ENCODE measurements at places on chromosomes 5 and 9. TPM values are rescaled to one million over a fixed set of nuclear protein-coding genes. Genes with fewer than 3 reads are reported as not detected.

DNA sequence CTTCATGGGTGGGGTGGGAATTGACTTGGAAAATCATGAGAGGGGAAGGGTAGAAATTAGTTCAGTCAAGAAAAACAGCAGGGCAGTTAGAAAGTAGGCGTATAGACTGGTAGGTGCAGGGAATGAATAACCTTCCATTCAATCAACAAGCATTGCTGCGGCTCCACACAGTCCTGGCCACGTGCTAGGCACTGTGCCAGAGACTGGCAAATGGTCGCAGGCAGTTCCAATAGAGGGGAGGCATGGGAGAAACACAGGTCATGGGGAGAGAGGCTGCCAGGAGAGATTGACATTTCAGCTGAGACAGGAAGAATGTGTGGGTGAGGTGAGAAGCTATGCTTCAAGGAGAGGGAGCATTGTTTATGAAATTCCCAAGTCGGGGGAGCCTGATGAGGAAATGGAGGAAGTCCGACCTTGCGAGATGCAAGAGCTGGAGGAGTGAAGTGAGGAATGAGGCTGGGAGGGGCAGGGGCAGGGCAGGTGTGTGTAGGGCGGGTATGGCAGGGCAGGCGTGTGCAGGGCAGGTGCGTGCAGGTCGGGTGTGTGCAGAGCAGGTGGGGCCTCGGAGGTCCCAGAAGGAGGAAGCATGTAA, 54.4 kb upstream of the PPARGC1B start:
- H3K4me1 ChIP-seq: no peaks in the 10 kb centered on the region
- no peak overlapping the region for H3K27ac ChIP-seq
- H3K4me3 ChIP-seq: no peak overlapping the region
- H3K36me3 ChIP-seq: no peaks in the 10 kb centered on the region
- H3K27me3 ChIP-seq: peaks cover 23% of the 10 kb centered on the region

The INSL6 gene
- not detected for total RNA-seq

DNA sequence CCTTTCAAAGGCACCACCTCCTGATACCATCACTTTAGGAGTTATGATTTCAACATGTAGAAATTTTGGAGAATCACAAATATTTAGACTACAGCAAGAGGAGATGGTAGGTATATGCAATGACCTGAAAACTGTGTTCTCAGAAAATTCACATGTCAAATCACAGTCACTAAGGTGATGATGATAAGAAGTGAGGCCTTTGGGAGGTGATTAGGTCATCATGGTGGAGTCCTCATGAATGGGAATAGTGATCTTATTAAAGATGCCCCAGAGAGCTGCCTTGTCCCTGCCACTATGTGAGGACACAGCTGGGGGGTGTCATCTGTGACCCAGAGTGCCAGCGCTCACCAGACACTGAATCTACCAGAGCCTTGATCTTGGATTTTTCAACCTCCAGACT, 513.5 kb upstream of the TUSC1 start:
- peaks cover 12% of the 10 kb centered on the region for H3K36me3 ChIP-seq
- no peak overlapping the region for H3K4me3 ChIP-seq
- no peaks in the 10 kb centered on the region for H3K4me1 ChIP-seq
- H3K27me3 ChIP-seq: no peaks in the 10 kb centered on the region
- no peak overlapping the region for H3K27ac ChIP-seq

- peaks cover 20% of the 10 kb centered on the region for H3K4me1 ChIP-seq
- H3K27me3 ChIP-seq: peaks cover 6% of the 10 kb centered on the region
- DNase-seq: no peak
- no peak overlapping the region for H3K27ac ChIP-seq
- no peaks in the 10 kb centered on the region for H3K36me3 ChIP-seq
These were observed 1.1 kb upstream of the IL13 start for GRCh38 chr5:132656774-132657355.

DNA sequence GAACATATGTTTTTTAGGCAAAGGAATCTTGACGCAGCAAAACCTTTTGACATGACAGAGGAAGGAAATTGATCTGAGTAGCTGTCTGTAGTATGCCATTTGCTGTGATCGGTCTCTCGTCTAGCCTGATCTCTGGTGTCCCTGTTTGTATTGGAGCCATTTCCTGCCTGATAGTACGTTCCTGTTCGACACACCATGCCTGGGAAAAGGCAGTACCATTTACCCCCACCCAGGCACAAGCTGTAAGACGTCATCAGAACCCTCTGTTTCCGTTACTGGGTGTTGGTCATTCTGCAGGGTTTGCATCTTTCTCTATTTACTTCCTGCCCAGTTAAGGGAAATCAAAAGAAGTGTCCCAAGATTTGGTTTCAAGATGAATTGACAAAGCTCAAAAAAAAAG, 129.7 kb downstream of the CEMIP2 start:
- DNase-seq: peak; percentile 76
- no peaks in the 10 kb centered on the region for H3K27me3 ChIP-seq
- H3K36me3 ChIP-seq: peaks cover 11% of the 10 kb centered on the region
- H3K27ac ChIP-seq: peak overlapping the region; percentile 88

GRCh38 chr9:73741316-73741715, 589.7 kb downstream of the ANXA1 start:
- H3K36me3 ChIP-seq: no peaks in the 10 kb centered on the region
- peaks cover 8% of the 10 kb centered on the region for H3K27me3 ChIP-seq
- no peak for DNase-seq
- no peak overlapping the region for H3K27ac ChIP-seq
- H3K4me1 ChIP-seq: no peaks in the 10 kb centered on the region
- H3K4me3 ChIP-seq: no peak overlapping the region

- DNase-seq: no peak
- H3K36me3 ChIP-seq: no peaks in the 10 kb centered on the region
- peaks cover 21% of the 10 kb centered on the region for H3K27me3 ChIP-seq
These were observed 3.1 kb downstream of the OLFM1 start for GRCh38 chr9:135090547-135090946.

GRCh38 chr5:138542180-138542955, 668 bp downstream of the ETF1 start:
- peak overlapping the region; percentile 99 for H3K4me3 ChIP-seq
- DNase-seq: no peak
- H3K27ac ChIP-seq: peak overlapping the region; percentile 100
- H3K27me3 ChIP-seq: no peaks in the 10 kb centered on the region
- peaks cover 55% of the 10 kb centered on the region for H3K4me1 ChIP-seq
- H3K36me3 ChIP-seq: peaks cover 23% of the 10 kb centered on the region

DNA sequence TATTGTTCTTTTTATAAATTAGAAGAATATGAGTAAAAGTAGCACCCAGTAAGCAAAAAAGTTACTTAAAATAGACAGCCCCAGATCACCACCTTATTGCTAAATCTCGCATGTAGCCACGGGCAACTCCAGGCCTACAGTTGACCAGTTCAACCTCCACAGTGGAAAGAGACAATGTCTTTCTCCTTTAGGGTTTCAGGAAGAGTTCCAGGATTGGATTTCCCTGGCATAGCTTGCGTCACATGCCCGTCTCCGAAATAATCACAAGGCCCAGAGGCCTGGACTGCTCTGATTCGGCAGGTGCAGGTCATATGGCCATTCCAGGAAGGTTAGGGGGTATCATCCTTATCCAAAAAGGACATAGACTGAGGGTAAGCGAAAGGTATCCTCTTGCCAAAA, 9.9 kb upstream of the PFDN1 start:
- H3K4me3 ChIP-seq: no peak overlapping the region
- no peak for DNase-seq
- no peak overlapping the region for H3K27ac ChIP-seq
- no peaks in the 10 kb centered on the region for H3K36me3 ChIP-seq
- H3K4me1 ChIP-seq: peaks cover 4% of the 10 kb centered on the region
- peaks cover 28% of the 10 kb centered on the region for H3K27me3 ChIP-seq

GRCh38 chr9:118962426-118962825, 406.8 kb downstream of the BRINP1 start:
- peaks cover 6% of the 10 kb centered on the region for H3K36me3 ChIP-seq
- no peak overlapping the region for H3K27ac ChIP-seq
- DNase-seq: no peak
- H3K4me1 ChIP-seq: no peaks in the 10 kb centered on the region
- H3K4me3 ChIP-seq: no peak overlapping the region

The ECM2 gene
- total RNA-seq: not detected

DNA sequence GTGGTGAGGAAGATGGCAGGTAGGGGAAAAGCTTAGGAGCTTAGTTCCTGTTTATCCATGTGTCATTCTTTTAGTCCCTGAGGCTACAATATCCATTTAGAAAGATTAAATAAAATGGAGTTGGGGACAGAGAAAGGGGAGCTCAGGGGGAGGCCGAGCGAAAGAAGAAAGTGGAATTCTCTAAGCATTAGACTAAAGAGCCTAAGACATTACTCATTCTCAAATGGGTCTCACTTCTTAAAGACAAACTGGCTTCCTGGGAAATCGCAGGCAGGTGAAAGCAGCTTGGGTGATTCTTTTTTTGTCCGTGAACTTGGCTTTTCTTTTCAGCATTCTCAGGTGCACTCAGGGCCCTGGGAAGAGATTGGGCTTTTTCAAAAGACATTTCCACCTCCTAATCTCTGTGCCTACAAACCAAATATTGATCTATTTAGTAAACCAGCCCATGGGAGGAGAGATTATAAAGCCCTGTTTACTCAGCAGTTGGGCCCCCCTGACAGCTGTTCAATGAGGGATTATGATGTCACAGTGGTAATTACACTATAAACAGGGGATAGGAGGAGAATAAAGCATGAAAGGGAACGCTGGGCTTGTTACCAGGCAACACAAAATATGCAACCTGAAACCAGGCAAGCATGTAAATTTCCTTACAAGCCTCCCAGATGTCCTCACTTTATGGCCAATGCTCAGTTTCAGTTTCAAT, 584.0 kb downstream of the ACTL7B start:
- H3K4me3 ChIP-seq: no peak overlapping the region
- H3K27ac ChIP-seq: no peak overlapping the region
- no peaks in the 10 kb centered on the region for H3K27me3 ChIP-seq

DNA sequence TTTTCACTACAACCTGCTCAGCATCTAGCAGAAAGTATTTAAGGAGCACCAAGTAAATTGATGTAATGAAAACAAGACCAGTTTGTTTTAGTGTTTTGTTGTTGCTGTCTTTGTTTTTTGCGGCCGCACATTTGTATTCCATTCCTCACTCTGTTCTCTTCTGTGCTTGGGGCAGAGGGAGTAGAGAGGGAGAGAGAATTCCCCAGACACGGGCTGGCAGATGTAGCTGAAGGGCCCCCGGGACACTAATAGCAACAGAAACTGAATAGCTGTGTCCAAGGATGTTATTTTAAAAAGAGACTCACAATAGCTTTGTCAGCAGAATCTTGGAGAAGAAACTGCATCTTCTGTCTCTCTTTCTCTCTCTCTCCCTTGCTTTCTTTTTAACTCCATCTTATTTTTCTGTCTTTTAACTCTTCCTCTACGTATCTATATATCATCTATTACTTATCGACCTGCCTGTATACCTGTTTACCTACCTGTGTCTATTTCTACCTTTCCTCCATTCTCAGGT, 145.3 kb downstream of the PAPPA start:
- no peaks in the 10 kb centered on the region for H3K36me3 ChIP-seq
- no peaks in the 10 kb centered on the region for H3K4me1 ChIP-seq
- H3K27ac ChIP-seq: no peak overlapping the region
- H3K27me3 ChIP-seq: no peaks in the 10 kb centered on the region
- no peak for DNase-seq

GRCh38 chr5:33338336-33339110, 102.2 kb upstream of the TARS1 start:
- H3K27ac ChIP-seq: no peak overlapping the region
- no peaks in the 10 kb centered on the region for H3K4me1 ChIP-seq
- H3K4me3 ChIP-seq: no peak overlapping the region
- DNase-seq: no peak

DNA sequence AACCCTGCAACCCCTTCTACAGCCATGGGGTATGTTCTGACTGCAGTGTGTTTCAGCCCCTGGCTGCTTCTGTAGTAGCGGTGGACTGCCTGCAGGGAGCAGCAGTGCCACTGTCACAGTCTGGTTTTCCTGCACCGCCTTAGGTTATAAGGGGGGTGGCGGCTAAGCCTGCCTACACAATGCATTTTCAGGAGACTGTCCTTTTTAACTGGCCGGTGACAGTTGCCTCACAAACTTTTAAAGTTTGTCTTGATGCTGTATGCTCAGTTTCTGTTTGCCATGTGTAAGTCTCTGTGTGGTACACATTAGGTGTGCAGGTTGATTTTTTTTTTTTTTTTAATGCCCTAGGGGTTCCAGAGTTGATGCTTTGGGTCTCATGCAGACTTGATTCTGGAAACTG, 53.0 kb downstream of the NUP214 start:
- DNase-seq: peak; percentile 77
- peaks cover 32% of the 10 kb centered on the region for H3K36me3 ChIP-seq
- H3K27ac ChIP-seq: no peak overlapping the region
- H3K27me3 ChIP-seq: no peaks in the 10 kb centered on the region
- H3K4me3 ChIP-seq: no peak overlapping the region

GRCh38 chr9:32218100-32218767, 166.2 kb upstream of the ACO1 start:
- no peaks in the 10 kb centered on the region for H3K4me1 ChIP-seq
- no peak for DNase-seq
- no peak overlapping the region for H3K27ac ChIP-seq

The NFIB gene
- not detected for total RNA-seq

- H3K27ac ChIP-seq: no peak overlapping the region
- H3K27me3 ChIP-seq: no peaks in the 10 kb centered on the region
- no peak overlapping the region for H3K4me3 ChIP-seq
These were observed 63.1 kb upstream of the RETREG1 start for GRCh38 chr5:16679863-16680262.

The QRFP gene
- not detected for total RNA-seq

GRCh38 chr9:76617497-76618175, 146.6 kb upstream of the PCA3 start:
- H3K27me3 ChIP-seq: no peaks in the 10 kb centered on the region
- no peak overlapping the region for H3K27ac ChIP-seq
- DNase-seq: no peak
- no peaks in the 10 kb centered on the region for H3K36me3 ChIP-seq

GRCh38 chr5:68898951-68899471, 194.8 kb upstream of the SLC30A5 start:
- no peaks in the 10 kb centered on the region for H3K27me3 ChIP-seq
- no peaks in the 10 kb centered on the region for H3K36me3 ChIP-seq
- H3K4me3 ChIP-seq: no peak overlapping the region
- DNase-seq: no peak

- no peak overlapping the region for H3K27ac ChIP-seq
- H3K27me3 ChIP-seq: peaks cover 31% of the 10 kb centered on the region
- H3K4me3 ChIP-seq: no peak overlapping the region
- no peak for DNase-seq
- no peaks in the 10 kb centered on the region for H3K4me1 ChIP-seq
These were observed 316.2 kb upstream of the SMARCA2 start for GRCh38 chr9:1698991-1699390.

The HAND1 gene
- not detected for total RNA-seq

GRCh38 chr5:61680247-61680646, 348.2 kb downstream of the ZSWIM6 start:
- no peaks in the 10 kb centered on the region for H3K36me3 ChIP-seq
- no peak for DNase-seq
- no peak overlapping the region for H3K4me3 ChIP-seq
- no peak overlapping the region for H3K27ac ChIP-seq

DNA sequence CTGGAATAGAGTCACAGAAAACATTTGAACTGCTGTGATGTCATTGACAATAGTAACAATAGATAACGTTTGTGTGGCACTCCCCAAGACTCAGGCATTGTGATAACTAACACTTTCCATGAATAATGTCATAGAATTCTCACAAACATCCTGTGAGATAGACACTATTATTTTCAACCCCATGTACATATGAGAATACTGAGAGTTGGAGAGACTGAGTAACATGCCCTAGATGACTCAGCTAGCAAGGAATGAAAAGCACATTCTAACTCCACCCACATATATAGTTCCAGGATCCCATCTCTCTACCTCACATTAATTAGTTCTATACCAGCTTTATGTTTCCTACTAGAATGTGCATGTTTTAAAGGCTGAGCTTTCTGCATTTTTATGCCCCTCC, 71.4 kb downstream of the ASTN2 start:
- no peak for DNase-seq
- no peak overlapping the region for H3K27ac ChIP-seq
- H3K4me3 ChIP-seq: no peak overlapping the region
- no peaks in the 10 kb centered on the region for H3K4me1 ChIP-seq

Data from natural killer cell treated with Interleukin-12 subunit alpha and Interleukin-12 subunit beta and Interleukin-15 and Interleukin-18, amount 100 ng/mL, for 72 hours (primary cell).